ENCODE measurements at places on chromosomes 12 and 14.
A peak's percentile ranks its signal among the peaks of the same experiment; 100 is the strongest.

DNA sequence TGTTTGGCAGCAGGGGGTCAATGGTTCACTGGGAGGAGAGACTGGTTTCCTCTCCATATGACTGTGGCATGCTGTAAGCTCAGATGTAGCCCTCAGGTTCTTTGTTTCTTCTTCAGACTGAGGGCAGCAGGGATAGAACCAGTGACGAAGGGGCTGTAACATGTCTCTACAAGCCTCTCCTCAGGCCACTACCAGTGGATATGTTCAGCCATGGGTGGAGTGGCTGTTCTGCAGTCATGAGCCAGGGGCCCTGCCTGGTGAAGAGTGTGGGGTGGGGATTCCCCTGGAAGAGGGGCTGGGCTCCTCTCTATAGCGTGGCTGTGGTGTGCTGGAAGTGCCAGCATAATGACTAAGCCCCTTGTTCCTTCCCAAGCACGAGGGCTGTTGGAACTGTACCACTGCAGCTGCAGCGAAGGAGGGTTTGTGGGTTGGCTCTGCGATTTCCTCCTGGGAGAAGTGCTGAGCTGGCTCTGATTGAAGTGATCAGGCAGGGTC is 55.8 kb downstream of the CMAS start:
- no peak for DNase-seq

DNA sequence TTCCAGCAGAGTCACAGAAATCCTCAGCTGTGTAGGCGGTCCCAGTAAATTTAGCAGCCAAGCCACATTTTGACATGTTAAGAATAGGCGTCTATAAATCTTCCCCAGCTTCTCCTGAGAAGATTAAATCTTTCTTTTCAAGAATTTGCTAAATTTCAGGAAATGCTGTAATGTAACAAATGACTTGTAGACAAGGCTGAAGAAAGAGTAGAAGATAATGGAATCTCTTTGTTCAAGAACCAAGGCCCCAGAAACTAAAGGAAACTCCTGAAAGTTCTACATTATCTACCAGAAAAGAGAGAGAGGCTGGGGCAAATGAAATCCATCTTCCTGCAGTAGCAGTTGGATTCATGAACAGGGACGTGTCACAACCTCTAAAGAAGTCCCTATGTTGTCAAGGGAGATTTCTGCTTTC is 760.3 kb downstream of the NOVA1 start:
- no peak for DNase-seq

GRCh38 chr14:94269156-94269555 is 23.9 kb downstream of the SERPINA10 start:
- no peak for DNase-seq

DNA sequence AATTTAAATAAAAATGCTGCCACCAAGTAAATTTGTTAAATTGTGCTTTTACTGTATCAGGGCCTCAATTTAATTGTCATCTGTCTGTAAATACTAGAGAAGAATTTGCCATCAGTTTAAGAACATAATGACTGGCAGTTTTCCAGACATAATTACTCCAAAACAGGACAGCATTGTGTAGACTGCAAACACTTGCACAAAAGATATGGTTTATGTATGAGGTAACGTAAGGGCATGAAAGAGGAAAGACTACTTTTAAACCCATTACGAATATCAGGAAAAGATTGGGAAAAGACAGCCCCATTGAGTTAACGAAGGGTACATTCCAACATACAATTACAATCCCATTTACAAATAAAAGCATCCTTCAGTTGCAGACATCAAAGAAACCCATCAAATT is 59.8 kb upstream of the KRR1 start:
- no peak for DNase-seq

DNA sequence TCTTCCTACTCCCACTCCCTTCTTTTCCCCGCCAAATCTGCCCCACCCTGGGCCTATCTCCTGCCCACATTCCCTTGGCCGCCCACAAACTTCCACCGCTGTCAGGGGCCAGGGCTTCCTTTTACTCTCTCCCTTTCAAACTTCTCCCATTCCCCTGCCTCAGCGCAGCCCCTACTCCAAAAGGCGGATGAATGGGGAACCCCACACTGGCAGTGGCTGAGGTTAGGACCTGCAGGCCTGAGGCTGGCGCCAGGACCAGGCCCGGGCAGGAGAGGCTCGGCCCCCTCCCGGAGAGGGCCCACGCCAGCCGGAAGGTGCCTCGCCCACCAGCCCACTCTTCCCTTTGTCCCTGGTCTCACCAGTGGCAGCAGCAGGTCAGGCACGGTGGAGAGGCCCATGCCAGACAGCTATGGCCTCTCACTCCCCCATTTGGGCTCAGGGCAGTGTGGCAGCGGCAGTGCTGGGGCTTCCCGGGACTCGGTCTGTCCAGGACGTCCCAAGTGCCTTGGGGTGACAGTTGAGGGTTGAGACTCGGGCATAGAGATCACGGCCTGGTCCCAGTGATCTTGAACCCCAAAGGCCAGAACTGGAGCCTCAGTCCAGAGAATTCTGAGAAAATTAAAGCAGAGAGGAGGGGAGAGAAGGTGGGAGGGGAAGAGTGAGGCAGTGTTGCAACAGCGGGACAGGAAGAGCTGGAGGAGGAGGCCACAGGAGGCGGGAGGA is at the start of gene TNFRSF1A:
TNFRSF1A (minus strand) TSS at position 660 of the 723 bp plus-strand sequence; CDS start at position 398, 262 bp downstream.
- DNase-seq = no peak

GRCh38 chr14:75023108-75023507 is 20.4 kb downstream of the EIF2B2 start:
- DNase-seq = no peak

GRCh38 chr14:89688507-89689211 is 265.9 kb downstream of the EFCAB11 start:
- no peak for DNase-seq

GRCh38 chr14:92493492-92493891 is 20.1 kb upstream of the RIN3 start:
- DNase-seq = no peak

GRCh38 chr14:85487215-85487614 is 42.7 kb upstream of the FLRT2 start:
- no peak for DNase-seq

DNA sequence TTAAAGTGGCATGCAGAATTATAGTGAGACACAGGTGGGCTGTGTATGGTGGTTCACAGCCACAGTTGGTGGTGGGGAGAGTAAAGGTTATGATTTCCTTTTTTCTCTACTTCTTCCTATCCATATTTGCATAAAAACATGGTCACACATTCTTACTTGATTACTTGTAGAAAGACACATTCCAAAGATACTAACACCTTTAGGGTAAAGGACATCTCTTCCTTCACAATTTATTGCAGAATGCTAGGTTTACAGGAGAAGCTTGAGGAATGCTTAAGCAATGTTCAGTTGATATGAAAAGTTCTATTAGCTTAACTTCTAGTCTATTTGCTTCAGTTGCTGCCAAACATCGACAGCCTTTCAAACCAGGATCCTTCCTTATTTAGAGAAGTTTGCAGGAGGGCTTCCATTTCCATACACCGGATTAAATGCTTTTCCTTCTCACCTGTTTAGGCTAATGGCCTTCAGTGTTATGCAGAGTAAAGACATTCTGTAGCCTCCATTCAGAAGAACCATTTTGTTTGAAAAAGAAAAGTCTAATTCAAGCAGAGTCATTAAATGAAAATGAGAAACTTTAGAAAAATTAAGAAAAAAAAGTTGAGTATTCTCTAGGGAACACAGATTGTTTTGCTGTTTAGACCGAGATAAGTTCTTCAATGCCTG is 2.6 kb upstream of the PHC1 start:
- no peak for DNase-seq

- no peak for DNase-seq
Measured at GRCh38 chr12:66979251-66979650, 289.9 kb upstream of the CAND1 start.

GRCh38 chr12:30753233-30753632 is 1.5 kb downstream of the CAPRIN2 start:
- no peak for DNase-seq

GRCh38 chr14:65210118-65210821 is 108.0 kb upstream of the MAX start:
- DNase-seq = no peak

- DNase-seq = no peak
Measured at GRCh38 chr12:101230547-101230946, 20.5 kb upstream of the SLC5A8 start.

DNA sequence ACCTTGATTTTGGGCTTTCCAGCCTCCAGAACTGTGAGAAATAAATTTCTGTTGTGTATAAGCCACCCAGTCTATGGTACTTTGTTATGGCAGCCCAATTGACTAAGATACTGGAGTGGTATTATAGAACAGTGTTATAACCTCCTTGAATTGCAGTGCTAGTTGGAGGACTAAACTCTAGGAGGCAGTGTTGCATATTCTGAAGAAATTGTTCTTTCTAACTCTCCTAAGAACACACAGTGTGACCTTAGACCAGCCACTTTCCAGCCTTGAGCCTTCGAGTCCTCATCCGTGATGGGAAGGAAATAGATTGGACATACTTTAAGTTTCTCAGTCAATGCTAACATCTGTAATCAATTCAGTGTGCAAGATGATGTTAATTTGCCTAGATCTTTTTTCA is 22.4 kb upstream of the LRRC10 start:
- DNase-seq = no peak

- no peak for DNase-seq
Measured at GRCh38 chr12:46963977-46964971, 115.1 kb upstream of the PCED1B start.

DNA sequence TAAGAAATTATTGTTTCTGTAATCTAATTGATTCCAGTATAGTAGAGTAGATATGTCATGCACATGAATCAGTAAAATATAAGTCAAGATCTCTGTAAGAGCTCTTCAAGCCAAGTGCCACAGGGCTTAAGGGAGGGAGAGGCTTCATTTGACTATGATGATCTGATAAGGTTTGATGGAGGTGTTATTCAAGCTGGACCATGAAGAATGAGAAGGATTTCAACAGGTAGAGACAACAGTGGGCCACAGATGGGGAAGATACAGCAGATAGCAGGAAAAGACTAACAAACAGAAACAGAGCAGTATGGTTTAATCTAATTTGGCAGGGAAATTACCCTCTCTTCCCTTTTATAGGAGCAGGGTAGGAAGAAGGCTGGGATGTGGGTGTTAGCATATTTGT is 40.6 kb upstream of the FKBP4 start:
- DNase-seq = no peak

GRCh38 chr12:19908830-19909229 is 459.5 kb upstream of the PDE3A start:
- no peak for DNase-seq

- no peak for DNase-seq
Measured at GRCh38 chr12:51217133-51217967, 512 bp downstream of the POU6F1 start.

- no peak for DNase-seq
Measured at GRCh38 chr14:70067810-70068209, 120.9 kb downstream of the SLC8A3 start.

- no peak for DNase-seq
Measured at GRCh38 chr14:94025720-94026119, 420 bp upstream of the OTUB2 start.

DNA sequence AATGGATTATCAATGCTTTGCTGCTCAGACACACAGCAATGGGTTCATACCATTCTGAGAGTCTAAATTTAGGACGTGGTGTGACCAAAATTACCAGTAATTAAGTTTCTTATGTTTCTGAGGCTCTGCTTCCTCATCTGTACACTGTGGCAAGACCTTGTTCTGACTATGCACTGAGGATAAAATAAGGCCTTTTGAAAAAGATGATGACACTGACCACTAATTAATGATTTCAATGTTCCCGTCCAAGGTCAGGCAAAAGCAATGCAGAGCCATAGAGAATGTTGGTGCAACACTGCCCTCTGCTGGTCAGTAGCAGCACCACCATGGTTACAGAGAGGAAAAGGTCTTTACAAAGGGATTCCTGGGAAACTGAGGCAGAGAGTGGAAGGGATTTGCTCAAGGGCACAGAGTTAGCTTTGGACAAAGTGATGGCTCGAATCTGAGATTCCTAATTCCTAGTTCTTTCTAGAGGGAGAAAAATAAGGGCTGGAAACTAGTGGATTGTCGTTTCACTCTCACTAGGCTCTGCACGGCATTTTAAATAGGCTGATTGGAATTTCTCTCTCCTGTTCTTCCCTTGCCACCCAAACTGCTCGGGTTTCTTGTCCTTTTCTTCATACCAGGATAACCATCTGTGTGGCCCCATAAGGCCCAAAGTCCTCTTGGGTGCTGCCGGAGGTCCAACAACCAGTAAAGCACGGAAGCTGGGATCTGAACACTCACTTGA is 22.3 kb upstream of the P2RX7 start:
- DNase-seq = peak; percentile 37

GRCh38 chr12:3355378-3355900 is 135.6 kb upstream of the PRMT8 start:
- DNase-seq = no peak

- DNase-seq = no peak
Measured at GRCh38 chr14:65501328-65501727, 88.8 kb downstream of the FUT8 start.

DNA sequence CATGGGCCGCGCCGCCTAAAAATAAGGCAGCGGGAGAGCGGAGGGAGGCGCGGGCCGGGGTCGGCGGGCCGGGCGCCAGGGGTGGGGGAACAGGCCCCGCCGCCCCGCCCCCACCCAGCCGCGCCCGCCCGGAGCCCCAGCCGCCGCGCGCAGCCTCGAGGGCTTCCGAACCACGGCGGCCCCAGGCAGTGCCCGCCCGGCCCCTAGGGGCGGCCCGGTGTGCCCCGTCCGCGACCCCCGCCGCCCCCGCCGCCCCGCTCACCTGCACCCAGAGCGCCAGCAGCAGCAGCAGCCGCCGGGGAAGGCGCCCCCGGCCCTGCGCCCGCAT is 519 bp downstream of the JAG2 start:
- DNase-seq = no peak

DNA sequence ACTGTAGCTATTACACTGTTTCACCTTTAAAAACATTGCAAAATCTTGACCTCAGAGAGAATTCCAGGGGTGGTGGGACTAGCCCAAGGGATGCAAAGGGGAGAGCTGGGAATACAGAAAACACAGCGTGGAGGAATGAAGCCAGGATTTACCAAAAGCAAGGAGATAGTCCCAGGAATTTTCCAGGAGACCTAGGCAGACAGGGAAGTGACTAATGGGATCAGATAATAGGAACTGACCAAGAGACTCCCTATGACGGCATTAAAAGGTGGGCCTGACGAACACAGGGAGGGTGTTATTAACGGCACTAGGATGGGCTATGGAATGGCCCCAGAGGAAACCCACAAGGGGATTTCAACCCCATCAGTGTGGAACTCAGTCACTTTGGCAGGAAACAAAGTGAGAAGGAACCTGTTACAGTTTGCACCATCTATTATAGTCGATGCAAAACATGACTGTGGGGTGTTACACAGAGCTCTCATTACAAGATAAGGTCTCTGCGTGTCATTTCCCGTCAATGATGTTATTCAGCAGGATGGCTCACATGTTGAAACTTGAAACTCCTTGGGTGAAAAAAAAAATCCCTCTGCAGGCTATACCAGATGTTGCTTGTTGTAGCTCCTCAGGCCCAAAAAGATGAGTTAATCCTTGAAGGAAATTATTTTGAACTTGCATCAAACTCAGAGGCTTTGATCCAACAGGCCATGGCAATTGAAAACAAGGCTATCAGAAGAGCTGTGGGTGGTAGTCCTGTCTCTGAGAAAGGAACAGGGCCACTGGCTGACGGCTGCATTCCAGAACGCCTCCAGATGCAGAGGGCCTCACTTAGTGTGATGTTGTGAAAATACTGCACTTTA is 58.7 kb downstream of the DRAM1 start:
- no peak for DNase-seq

Measured in stimulated activated CD4-positive, alpha-beta T cell treated with anti-CD3 and anti-CD28 coated beads, Interleukin-1b, Interleukin-23, amount 100 ng/mL, for 1 hour (primary cell).